Stimulated activated CD4-positive, alpha-beta T cell treated with anti-CD3 and anti-CD28 coated beads, Interleukin-1b, Interleukin-23, amount 100 ng/mL, for 1 hour (primary cell): ENCODE measurements at places on chromosomes 16 and 17.

GRCh38 chr17:20310481-20310880 is 156.9 kb downstream of the LGALS9B start:
- no peak for DNase-seq

DNA sequence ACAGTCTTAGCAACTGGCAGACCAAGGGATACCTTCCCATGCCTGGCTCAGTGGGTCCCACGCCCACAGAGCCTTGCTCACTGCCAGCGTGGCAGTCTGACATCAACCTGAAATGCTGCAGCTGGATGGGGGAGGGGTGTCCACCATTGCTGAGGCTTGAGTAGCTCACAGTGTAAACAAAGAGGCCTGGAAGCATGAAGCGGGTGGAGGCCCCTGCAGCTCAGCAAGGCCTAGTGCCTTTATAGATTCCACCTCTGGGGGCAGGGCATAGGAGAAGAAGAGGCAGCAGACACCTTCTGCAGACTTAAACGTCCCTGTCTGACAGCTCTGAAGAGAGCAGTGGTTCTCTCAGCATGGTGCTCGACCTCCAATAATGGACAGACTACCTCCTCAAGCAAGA is 263.2 kb downstream of the KIF2B start:
- DNase-seq, result no peak

- DNase-seq, result no peak
These were observed 11.3 kb upstream of the SKAP1 start for GRCh38 chr17:48441231-48441711.

GRCh38 chr17:2906901-2907300 is 110.7 kb downstream of the RAP1GAP2 start:
- no peak for DNase-seq

DNA sequence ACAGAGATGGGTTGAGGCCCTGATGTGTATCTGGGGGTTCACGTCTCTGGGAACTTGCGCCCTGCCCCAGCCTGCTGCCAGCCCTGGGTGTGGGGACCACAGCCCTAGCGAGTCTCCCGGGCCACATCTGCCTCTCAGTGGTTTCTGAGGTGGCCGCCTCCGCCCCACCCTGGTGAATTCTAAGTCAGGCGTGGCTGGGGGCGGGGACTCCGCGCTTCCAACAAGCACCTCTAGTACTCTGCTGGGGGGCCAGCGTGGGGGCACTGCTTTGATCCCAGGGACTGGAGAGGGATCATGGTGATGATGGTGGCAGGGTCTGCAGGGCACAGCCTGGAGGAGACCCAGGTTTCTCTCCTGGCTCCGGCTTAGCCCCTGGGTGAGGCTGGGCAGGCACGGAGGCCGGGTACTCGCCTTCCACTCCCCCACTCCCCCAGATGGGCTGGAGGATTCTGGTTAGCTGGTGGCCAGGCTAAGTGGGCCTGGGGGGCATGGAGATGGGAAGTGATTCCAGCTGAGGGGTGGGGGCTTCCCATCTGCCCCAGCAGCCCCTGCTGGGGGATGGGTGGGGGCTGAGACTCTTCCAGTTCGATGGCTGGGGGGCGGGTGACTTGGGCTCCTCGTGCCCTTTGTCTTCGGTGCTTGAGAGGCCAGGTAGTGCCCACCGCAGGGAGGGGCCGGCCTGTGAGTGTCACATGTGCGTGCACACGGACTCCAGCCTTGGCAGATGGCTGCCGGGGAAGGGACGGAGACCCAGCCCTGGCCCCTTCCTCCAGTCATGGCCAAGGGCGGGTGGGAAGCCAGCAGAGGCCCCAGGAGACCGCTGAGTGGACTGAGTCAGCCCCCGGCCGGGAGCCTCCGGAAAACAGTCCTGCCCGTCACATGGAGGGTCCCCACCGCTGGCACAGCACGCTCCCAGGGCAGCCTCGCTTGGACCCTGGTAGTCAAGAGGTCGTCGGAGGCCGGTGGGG is 3.9 kb downstream of the GLIS2 start:
- DNase-seq, result no peak

GRCh38 chr17:82217530-82218204 is 5.0 kb upstream of the CCDC57 start:
- no peak for DNase-seq

- no peak for DNase-seq
These were observed 109.9 kb upstream of the CORO6 start for GRCh38 chr17:29732613-29733012.

DNA sequence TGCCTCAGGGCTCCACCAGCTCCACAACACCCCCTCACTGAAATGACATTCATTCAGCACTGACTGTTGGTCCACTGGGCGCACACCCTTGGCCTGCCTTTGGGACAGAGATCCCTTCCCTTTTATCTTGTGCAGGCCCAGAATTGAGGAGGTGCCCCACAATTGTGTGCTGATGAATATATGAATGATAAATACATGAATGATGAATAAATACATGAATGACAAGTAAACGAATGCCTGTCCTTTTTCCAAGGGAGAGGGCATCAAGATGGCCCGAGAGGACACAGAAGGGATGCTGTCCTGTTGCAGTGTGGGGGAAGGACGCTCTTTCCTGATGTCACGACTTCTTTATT is 5.7 kb downstream of the CCR7 start:
- DNase-seq, result no peak

DNA sequence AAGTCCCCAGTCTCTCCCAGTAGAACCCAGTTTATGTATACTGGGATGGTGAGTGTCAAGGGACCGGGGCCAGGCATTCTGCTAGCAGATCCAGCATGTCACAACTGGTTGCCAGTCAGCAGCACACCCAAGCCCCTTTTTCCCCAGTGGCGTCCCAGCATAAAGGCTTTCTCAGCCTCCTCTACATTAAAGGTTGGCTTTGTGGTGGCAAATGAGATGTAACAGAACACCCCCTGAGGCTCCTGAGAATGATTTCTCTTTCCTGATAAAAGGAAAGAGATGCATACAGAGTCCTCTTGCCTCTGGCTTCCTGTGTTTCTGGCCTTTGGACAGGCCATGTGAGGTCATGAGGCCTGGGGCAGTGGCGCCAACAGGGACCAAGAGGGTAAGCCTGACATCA is 27.9 kb downstream of the IRX6 start:
- DNase-seq, result no peak

- DNase-seq, result no peak
These were observed 4.0 kb upstream of the PPP1R27 start for GRCh38 chr17:81838753-81839255.

DNA sequence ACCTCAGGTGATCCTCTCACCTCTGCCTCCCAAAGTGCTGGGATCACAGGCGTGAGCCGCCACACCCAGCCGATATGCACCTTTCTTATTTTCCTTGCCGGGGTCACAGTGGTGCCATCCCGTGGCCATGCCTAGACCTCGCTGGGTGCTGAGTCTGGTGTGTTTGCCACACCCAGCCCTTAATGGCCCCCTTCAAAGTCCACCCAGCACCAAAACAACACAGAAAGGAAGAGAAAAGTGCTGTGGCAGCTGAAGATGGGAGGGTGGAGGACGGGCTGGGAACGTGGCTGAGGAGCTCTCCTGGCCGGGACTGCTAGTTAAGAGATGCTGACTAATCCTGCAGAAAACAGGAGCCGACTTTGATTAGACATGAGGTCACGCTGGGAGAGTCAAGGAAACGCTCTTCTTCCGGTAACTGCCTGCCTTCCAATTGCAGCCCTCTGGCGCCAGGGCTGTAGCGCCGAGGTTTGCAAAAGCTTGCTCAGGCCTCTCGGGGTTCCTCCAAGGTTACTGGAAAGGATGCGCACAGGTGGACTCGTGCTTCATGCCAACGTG is 10.9 kb downstream of the SLC43A2 start:
- no peak for DNase-seq

DNA sequence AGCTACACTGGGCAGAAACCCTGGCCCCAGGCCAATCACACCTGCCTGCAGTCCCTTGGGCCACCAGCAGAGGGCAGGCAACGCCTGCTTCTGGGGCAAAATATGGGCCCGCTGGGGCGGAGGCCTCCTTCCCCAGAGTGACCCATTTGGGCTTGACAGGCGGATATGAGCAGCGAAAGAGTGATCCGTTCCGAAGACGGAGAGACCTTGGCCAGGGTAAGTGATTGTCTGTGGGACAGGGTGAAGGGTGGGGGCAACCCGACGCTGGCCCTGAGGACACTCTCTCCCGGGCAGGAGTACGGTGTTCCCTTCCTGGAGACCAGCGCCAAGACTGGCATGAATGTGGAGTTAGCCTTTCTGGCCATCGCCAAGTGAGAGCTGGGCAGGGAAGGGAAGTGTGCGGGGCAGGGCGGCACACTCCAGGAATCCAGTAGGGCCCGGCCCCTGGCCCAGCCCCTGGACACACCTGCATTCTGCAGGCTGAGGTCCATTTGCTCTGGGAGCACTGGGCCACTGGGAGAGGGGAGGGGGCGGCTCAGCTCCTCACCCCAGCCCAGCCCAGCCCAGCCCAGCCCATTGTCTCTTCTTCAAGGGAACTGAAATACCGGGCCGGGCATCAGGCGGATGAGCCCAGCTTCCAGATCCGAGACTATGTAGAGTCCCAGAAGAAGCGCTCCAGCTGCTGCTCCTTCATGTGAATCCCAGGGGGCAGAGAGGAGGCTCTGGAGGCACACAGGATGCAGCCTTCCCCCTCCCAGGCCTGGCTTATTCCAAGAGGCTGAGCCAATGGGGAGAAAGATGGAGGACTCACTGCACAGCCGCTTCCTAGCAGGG is 3.5 kb upstream of the NHERF1 start:
- DNase-seq, result peak; percentile 72

- no peak for DNase-seq
These were observed 14.3 kb downstream of the JUP start for GRCh38 chr17:41772218-41772585.

DNA sequence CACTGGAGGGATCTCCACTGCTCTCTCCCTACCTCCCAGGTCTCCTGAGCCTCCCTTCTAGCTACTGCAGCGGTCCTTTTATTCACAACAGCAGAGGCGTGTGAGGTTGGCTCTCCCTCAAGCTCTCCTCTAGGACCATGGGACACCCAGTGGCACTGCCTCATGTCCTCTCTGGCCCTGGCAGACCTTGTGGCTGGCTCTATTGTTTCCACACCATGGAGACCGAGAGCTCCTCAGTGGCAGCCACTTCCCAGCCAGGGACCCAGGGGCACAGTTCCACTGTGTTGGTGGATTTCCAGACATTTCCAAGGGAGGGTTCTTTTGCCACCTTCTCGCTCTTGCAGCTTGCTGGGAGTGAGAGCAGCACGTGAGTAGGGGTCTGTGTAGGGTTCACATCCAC is 204.9 kb downstream of the AXIN2 start:
- DNase-seq, result no peak

GRCh38 chr16:85717393-85718152 is 28.8 kb upstream of the GINS2 start:
- peak; percentile 11 for DNase-seq

GRCh38 chr16:87603684-87604633 is 1.7 kb downstream of the JPH3 start:
- no peak for DNase-seq

DNA sequence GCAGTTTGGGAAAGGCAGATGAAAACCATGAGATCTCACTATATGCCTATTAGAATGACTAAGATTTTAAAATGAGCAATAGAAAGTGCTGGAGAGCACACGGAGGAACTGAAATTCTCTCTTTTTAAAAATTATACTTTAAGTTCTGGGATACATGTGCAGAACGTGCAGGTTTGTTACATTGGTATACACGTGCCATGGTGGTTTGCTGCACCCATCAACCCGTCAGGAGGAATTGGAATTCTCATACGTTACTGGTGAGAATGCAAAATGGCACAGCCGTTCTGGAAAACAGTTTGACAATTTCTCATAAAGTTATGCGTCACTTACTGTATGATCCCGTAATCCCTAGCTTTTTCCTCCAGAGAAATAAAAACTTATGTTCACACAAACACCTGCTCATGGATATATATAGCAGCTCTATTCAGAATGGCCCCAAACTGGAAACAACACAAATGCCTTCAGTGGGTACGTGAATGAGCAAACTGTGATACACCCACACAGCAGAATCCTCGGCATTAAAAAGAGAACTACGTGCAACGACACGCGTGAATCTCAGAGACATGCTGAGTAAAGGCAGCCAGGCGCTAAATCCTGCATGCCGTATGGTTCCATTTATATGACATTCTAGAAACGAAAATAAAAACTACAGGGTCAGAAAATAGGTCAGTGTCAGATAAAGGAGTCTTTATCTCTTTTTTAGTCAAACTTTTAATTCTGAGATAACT is 11.8 kb downstream of the PIK3R6 start:
- DNase-seq, result no peak

GRCh38 chr17:73646409-73647300 is 2.4 kb upstream of the SDK2 start:
- no peak for DNase-seq

DNA sequence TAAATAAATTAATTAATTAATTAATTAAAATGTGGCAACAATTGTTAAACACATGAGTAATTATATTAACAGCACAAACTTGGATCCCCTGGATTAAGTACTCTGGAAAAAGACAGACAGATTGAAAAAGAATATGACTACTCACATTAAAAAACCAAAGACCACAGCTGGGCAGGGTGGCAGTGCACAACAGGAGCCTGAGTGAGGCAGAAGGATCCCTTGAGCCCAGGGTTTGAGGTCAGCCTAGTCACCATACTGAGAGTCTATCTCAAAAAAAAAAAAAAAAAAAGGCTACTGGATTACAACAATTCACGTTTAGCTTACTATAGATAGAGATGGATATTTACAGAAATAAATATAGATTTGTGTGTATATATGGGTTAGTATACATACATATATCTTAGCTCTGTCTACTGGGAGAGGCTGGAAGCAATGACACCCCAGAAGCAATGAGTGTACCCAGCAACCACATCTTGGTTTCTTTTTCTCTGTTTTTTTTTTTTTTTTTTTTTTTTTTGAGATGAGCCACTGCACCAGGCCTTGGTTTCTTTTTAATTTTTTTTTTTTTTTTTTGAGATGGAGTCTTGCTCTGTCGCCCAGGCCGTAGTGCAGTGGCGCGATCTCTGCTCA is 10.6 kb upstream of the SUZ12 start:
- DNase-seq, result no peak

- no peak for DNase-seq
These were observed 2254.6 kb downstream of the TP53TG3F start for GRCh38 chr16:35713762-35714650.

- DNase-seq, result no peak
These were observed 17.3 kb downstream of the CRYBA1 start for GRCh38 chr17:29263916-29264315.

GRCh38 chr17:8776881-8777280 is 18.5 kb upstream of the SPDYE4 start:
- no peak for DNase-seq

GRCh38 chr17:42882166-42882565 is 18.4 kb upstream of the G6PC1 start:
- DNase-seq, result no peak

GRCh38 chr17:30236766-30237165 is 1.3 kb upstream of the SLC6A4 start:
- DNase-seq, result no peak

- DNase-seq, result no peak
These were observed 166.0 kb upstream of the GSE1 start for GRCh38 chr16:85446951-85447692.

DNA sequence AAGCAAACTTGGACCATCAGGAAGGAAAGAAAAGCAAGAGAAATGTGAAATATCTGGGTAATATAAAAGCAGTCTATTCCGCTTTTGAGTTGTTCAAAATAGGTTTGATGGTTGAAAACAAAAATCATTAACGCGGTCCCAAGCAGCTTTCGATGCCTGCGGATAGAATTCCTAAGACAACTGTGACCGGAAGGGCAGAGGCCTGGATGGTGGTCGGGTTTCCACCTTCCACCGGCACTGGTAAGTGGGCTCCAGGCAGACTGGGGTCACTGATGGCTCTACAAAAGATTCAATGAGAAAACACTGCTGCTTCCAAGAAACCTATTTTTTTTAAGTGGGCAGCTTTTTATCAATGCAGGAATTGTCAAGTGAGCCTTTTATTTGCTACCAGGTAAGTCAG is 49.8 kb downstream of the ZCCHC14 start:
- no peak for DNase-seq

GRCh38 chr17:7177954-7178477 is 1.2 kb downstream of the ASGR1 start:
- no peak for DNase-seq
